Right kidney (tissue), 9 donors: ENCODE measurements at places on chromosomes 16 and 17.

DNA sequence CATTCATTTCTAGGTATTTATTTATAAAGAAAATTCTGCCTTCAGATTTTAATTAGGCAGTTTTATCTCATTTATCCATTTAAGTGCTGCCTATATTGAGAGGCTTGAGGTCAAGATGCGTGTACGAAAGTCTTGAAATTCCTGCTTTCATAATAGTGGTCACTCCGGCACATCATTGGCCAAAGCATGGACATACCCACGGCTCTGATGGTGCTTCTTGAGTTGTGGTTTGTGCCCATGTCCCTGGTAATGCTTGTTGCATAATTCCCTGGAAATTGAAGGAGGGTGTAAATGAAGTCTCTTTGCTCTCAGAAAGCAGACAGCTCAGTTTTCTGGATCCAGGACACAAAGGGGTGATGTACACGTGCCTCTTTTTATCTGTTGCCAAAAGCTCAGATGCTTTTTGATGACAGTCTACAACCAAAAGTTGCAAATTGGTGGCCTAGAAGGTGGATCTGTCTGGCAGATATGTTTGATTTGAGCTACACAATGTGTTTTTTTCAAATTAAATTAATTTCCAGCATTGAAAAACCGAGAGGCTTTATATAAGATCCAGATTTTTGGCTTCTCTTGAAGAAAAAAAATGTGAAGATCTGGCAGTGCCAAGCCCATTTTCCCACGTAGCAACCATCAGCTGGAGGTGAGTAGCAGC, 94.4 kb downstream of the SHISA9 start:
- DNase-seq, result no peak

GRCh38 chr17:44076716-44077594, 6.4 kb downstream of the G6PC3 start:
- no peak for DNase-seq

GRCh38 chr17:14545156-14545906, 244.4 kb downstream of the HS3ST3B1 start:
- no peak for DNase-seq

- no peak for DNase-seq
These were observed 61.2 kb downstream of the ENGASE start for GRCh38 chr17:79135628-79136405.

DNA sequence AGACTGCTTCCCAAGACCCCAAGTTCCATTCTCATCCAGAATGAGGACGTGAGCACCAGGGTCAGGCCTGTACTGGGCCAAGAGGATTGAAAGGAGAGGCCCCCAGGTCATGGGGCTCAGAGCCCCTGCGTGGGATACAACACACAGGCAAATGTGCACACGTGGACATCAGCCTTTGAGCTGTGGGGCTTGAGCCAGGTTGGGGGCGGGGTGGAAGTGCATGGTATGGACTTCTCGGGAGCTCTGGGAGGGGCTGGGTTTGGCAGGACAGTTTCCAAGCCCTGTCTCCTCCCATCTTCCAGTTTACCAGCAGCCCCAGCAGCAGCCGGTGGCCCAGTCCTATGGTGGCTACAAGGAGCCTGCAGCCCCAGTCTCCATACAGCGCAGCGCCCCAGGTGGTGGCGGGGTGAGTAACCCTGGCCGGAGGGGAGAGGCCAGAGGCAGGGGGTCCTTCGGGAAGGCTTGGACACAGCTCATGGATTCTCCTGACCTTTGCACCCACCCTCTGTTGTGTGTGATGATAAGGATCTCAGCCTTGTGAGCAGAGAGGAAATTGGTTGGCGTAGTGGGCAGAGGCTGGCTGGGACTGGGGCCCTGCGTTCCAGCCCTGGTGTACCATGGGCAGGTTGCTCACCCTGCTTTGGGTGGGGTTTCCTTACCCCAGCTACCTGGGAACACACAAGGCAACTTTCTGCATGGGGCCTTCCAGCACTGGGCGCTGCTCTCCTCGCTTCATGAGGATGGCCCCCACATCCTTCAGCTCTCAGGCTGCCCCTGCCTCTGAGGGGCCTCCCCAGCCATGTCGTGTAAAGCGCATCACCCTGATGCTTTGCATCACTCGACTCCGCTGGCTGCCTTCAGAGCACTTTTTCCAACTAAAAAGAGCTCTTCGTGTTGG, 10.4 kb upstream of the LASP1NB start:
- peak; percentile 21 for DNase-seq

- DNase-seq, result no peak
These were observed 347.5 kb downstream of the HAPSTR1 start for GRCh38 chr16:9438991-9439390.

- DNase-seq, result no peak
These were observed 45.4 kb downstream of the SOX8 start for GRCh38 chr16:1026784-1027500.

DNA sequence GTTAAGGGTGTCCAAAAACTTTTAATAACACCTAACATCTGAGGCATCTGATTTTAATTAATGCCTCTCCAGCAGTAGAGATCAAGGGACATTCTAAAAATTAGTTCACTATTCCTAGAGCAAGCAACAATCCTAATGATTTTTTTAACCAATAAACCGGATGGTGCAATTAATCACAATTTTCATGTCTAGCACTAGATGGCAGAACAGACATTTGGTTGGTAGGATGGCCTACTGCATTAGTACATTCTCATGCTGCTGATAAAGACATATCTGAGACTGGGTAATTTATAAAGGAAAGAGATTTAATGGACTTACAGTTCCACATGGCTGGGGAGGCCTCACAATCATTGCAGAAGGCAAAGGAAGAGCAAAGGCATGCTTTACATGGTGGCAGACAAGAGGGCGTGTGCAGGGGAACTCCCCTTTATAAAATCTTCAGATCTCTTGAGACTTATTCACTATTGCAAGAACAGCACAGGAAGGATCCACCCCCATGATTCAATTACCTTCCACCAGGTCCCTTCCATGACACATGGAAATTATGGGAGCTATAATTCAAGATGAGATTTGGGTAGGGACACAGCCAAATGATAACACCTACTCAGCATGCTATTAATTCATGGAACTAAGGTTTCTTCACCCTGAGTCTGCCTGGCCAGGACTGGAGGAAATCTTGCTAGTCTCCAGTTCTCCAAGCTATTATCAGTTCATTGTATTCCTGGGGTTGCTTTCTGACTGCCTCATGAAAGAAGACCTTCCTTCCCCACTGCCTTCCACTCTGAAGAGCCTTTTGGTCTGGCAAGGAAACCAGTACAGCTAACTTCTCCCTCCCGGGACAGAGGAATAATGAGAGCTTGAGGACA, 24.8 kb downstream of the HS3ST3A1 start:
- no peak for DNase-seq

DNA sequence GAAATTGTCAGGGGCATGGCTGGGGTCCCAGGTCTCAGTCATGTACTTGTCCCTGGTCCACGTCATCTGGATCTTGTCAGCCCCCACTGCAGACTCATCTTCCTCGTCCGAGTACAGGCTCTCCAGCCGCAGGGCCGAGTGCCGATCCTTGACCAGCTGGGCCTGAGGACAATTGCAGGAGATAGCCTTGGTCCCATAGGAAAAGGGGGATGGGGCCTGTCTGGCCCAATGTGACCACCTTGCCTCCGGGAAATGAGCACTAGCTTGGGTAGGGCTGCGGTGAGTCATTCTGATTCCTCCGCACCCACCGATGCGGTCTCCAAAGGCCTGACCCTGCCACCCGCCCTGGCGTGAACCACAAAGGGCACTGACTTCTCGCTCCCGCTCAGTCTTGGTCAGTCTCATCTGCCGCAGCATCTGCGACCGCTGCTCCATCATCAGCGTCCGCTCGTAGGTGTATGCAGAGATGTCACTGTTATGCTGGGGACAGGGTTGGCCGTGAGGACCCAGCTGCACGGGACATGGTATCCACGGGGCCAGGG, 1.5 kb upstream of the LCAT start:
- no peak for DNase-seq

DNA sequence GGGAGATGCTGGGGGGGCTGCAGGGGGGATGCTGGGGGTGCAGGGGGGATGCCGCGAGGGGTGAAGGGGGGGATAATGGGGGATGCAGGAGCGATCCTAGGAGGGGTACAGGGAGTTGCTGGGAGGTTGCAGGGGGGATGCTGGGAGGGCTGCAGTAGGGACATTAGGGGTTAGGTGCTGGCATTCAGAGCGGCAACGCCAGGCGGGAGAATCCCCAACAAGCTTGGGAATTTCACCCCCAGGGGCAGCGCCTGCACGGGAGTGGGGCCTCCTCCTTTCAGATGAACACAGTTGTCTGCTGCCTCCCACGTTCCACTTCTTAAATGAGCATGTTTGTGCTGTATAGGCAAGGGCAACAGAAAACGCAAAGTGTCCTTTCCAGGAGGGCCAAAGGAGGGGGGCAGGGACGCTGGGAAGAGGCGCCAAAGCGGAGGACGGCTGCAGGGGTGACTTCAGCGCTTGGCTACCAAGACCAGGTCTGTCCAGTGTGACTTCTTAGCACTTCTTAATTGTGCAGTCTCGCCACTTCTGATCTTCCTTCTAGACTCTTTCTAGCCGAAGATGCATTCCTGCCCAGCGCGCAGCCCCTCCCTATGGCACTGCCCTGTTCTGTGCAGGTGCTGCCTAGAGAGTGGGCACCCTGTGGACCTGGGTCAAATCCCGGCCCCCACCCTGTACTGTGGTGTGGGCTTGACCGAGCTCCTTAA, 2.0 kb upstream of the SLC6A4 start:
- DNase-seq, result peak; percentile 22

GRCh38 chr16:69064764-69065313, 40.6 kb upstream of the HAS3 start:
- no peak for DNase-seq

DNA sequence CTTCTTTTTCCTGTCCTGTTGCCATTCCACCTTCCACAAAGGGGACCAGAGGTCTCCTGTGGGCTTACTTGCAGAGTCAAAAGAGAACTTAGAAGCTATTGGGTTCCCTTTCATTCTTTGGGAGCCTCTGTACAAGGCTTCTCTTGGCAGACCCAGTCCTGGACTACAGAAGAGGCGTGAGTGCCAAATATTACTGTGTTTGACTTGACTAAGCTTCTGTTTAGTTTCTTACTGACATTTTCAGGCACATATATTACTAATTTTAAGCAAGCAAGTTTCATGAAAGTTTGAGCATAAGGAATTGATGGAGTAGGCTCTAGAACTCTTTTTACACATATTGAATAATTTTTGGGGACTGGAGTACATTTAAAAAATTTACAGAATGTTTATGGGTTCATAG, 254.4 kb downstream of the HAPSTR1 start:
- DNase-seq, result no peak

DNA sequence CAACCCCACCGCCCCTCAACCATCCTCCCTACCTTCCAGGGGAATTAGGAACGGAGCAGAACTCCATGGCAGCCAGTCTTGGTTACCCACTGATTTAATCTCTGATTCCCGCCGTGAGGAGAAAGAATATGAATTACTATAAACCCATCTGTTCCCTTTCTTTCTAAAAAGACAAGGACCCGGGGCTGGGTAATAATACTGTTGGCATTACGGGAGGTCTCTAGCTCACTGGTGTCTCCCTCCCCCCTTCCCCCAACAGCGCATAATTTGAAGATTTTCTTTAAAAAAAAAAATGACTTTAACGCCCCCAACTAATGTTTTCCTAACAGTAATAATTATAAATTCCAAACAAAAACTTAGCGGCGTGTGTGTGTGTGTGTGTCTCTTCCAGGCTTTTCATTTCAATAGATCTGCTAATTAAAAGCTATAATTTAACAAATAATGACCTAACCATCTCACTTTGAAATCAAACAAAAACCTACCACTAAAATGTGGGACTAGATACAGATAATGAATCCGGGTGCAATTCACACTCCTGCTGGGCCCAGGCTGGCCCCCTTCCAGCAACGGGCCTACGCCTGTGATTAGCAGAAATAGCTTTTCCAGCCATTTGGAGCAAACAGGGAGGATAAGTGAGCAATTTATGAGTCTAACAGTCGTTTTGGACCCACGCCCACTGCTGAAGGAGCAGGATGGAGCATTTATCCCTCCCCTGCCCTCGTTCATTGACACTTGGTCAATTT, 18.2 kb upstream of the BHLHA9 start:
- no peak for DNase-seq

- no peak for DNase-seq
These were observed 36.3 kb upstream of the CDRT4 start for GRCh38 chr17:15503731-15504130.

DNA sequence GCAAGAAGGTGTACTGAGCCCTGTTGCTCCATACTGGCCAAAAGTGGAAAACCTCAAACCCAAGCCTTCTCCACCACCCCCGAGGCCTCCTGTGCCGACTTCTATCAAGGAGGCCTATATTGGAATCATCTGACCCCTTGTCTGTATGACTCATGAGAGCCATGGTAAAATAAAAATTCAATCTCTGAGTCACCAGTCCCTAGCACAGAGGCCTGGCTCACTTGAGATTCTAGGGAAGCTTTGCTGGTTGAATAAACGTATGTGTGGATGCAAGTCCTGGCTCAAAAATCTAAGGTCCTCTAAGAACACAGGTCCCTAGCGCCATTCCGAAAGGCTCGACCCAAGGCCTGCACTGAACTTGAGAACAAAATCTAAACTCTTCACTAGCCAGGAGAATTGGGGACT, 15.0 kb downstream of the NSMCE1 start:
- DNase-seq, result no peak

DNA sequence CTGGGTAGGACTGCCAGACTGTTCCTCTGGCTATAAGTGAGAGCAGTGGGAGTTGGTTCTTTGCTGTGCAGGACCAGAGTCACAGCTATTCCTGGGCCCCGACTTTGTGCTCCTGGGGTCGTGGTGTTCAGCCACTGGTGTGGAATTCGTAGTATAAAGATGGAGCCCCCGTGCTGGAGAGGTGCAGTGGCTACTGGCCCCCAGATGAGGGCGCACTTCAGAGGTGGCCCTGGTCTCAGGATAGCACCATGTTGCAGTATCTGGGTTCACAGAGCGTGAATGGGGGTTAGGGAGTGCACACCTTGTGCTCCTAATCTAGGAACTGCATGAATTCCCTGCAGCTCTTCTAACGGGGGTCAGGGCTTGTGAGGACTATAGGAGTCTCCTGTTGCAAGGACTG, 21.1 kb downstream of the TANC2 start:
- DNase-seq, result no peak

- no peak for DNase-seq
These were observed 58.4 kb downstream of the TOM1L2 start for GRCh38 chr17:17913695-17914332.

DNA sequence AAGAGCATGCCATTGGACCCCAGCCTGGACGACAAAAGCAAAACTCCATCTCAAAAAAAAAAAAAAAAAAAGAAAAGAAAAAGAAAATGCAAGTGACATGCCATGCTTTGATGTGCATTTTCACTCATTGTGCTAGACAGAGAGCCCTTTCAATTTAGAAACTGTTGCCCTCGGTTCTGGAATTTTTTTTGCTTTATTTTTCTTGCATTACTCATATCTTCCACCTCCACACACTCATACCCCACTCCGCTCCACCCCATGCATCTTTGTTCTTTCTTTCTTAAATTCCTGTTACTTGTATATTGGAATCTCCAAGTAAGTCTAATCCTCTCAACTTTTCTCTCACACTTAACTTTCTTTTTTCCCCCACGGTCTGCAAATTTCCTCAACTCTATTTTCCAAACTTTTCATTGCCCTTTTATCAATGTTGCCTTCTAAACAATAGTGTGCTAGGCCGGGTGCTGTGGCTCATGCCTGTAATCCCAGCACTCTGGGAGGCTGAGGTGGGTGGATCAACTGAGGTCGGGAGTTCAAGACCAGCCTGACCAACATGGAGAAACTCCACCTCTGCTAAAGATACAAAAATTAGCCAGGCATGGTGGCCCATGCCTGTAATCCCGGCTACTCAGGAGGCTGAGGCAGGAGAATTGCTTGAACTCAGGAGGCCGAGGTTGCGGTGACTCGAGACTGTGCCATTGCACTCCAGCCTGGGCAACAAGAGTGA, 16.8 kb upstream of the SUZ12 start:
- DNase-seq, result no peak

GRCh38 chr16:14405611-14406537, 224.2 kb downstream of the PARN start:
- peak; percentile 41 for DNase-seq
